ENCODE measurements at places on chromosomes 6 and 20. TPM values are rescaled to one million over a fixed set of nuclear protein-coding genes. Genes with fewer than 3 reads are reported as not detected.

The TNFRSF21 gene
- total RNA-seq: 1.2 TPM

- no peak for DNase-seq
Observed at GRCh38 chr6:142804490-142804889, 140.5 kb downstream of the HIVEP2 start.

DNA sequence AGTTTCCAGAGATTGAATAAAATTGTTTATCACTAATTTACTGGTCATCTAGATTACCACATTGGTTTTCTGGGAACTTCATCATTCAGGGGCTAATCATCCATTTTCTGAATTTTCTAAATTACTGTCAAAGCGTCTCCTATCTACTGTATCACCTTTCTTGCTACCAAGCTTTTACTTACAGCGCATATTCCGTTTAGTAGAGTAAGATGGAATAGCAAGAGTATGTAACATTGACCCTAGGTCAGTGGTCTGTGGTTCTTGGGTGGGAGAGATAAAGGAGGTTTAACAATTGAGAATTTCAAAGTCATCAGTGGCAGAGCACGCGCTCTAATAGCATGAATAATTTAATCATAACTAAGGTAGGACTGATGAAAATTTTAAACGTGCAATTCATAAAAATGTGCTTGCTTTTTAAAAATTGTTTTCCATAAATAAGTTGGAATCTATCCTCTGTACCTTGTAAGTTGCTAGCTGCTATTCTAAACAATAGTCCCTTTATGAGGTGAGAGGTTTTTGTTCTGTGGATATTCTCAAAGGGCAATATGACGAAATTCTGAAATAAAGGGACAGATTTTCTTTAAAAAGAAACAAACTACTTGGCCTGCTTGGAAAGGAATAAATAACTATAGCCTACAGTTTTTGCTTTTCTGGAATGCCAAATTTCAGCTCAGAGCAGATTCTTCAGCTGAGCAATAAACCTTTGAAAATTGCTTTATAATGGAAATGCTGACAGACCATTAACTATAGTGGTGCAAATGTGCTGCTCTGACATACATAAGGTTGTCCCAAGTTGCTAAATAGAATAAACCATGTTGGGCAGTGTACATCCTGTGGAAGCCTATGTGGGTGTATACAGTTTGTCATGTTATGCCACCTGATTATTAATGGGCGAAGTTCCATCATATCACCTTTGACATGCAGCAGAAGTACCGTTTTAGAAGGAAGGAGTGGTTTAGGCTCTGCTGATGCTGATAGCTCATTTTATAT is 84.1 kb downstream of the ZFAND3 start:
- no peak for DNase-seq

The SLX4IP gene
- 8.1 TPM for total RNA-seq

GRCh38 chr6:77143659-77144447 is 319.4 kb downstream of the HTR1B start:
- DNase-seq: no peak

The BEND6 gene
- not detected for total RNA-seq

DNA sequence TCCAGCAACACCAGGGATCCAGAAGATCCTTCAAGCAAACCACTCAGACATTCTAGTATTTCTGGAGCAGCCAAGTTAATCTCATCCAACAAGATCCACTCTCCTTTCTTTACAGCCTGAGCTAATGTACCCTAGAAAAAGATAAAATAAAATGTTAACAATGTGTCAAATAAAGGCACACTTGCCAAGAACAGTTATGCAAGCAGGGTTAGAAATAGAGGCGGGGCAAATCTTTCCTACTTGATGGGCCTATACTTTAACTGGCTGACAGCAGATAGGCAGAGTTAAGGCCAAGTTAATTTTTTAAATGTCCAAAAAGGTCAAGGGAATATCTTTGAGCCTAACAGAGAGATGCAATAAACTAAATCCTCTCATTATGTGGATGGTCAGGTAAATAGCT is 60.8 kb downstream of the MDN1 start:
- DNase-seq: no peak

DNA sequence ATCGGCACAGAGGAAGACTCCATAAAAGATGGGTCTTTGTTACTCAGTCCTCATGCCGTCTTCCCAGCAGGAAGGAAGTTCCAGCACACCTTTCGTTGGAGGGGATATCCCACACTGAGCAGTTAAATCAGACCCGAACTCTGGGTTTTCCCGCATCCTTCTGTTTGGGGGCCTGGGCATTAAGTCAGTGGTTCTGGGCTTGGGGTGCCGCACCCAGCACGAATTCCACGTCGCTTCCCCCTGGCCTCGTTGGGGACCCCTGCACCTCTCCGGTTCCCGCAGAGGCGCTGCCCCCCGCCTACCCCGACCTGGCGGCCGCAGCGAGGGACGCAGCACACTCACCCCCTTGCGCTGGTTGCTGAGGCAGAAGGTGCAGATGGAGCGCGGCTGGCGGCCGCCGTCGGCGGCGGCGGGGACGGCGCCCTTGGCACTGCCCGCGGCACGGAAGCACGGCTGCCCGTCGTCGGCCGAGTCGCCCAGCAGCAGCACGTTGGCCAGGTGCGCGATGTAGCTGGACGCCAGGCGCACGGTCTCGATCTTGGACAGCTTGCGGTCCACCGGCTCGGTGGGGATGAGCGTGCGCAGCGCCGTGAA is 641 bp downstream of the TCF15 start:
- no peak for DNase-seq

DNA sequence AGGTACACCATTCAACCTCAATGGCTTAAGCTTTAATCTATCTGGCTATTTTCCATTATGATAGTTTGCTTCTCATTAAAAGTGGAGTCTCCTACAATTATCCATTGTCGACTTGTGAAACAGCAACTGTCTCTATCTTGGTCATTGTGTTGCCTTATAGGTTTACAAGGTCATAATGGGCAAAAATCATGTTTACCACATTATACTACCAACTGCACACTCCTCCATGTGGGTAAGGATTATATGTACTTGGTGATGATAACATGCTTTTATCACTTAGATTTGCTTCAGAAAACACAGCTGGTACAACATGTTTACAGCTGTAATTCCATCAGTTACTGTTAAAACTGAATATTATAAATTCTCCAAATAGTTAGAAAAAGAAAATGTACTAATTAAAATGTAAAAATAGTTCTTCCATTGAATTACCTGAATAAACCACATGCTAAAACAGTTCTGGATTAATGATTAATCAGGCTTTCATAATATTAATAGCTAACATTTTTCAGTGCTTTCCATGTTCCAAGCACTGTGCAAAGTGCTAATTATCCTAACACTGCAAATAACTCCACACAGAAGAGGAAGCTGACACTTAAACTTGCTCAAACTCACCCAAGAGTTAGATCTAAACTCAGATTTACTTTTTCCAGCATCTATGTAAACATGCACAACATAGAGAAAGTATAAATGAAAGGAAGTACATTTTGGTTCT is 96.7 kb downstream of the OGFRL1 start:
- no peak for DNase-seq

DNA sequence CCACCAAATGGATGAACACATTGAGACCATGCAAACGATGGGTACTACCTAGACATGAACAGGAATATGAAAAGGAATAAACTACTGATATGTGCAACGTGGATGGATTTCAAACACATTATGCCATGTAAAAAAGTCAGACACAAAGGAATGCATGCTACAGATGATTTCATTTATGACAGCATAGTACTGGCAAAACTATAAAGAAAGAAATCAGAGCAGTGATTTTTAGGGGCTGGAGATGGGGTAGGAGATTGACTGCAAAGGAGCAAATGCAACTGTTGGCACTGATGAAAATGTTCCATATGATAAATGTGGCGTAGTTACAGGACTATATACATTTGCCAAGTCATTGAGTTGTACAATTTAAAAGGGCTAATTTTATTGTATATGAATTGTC is 13.4 kb upstream of the COL12A1 start:
- DNase-seq: no peak

The GNAS-AS1 gene
- 1.5 TPM for total RNA-seq

- DNase-seq: peak; percentile 42
Observed at GRCh38 chr20:37921341-37921929, 18.5 kb downstream of the VSTM2L start.

GRCh38 chr6:4057036-4057435 is 21.9 kb downstream of the FAM217A start:
- no peak for DNase-seq

- DNase-seq: no peak
Observed at GRCh38 chr6:24125980-24126379, at the start of gene NRSN1. NRSN1 (plus strand) TSS chr6:24126215; CDS start chr6:24134328, 8,113 bp downstream.

- no peak for DNase-seq
Observed at GRCh38 chr6:157625764-157626163, 197.3 kb upstream of the SNX9 start.

The ENPP3 gene
- 0.25 TPM for total RNA-seq

The SRMS gene
- total RNA-seq: 0.17 TPM

DNA sequence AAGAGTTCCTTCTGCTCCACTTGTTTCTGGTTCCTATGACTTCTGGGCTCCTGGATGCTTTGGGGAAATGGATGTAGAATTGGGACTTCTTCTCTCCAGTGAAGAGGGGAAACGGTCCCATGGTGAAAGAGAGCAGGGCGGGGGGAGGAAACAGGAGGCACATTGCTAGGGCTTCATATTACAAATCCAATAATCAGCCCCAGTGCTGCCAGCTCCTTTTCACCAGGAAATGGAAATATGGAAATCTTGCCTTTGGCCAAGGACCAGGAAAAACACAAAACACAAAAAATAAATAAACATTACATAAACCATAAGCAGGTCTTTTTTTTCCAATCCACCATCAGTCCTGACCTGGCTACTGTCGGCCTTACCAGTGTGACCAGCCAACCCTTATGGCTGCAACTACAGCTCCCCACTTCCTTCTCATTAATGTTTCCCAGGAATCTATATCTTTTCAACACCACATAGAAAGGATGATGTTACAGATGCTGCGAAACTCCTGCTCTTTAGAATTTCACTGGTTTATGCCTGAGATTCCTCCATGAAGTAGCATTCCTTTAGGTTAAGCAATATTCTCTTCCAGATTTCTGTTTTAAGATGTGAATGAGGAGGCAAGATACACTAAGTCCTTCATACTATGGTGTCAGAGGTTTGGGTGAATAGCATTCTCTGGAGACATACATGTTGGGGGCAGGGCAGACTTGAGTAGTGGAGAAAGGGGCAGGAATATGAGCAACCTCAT is 2.0 kb downstream of the PI3 start:
- no peak for DNase-seq

DNA sequence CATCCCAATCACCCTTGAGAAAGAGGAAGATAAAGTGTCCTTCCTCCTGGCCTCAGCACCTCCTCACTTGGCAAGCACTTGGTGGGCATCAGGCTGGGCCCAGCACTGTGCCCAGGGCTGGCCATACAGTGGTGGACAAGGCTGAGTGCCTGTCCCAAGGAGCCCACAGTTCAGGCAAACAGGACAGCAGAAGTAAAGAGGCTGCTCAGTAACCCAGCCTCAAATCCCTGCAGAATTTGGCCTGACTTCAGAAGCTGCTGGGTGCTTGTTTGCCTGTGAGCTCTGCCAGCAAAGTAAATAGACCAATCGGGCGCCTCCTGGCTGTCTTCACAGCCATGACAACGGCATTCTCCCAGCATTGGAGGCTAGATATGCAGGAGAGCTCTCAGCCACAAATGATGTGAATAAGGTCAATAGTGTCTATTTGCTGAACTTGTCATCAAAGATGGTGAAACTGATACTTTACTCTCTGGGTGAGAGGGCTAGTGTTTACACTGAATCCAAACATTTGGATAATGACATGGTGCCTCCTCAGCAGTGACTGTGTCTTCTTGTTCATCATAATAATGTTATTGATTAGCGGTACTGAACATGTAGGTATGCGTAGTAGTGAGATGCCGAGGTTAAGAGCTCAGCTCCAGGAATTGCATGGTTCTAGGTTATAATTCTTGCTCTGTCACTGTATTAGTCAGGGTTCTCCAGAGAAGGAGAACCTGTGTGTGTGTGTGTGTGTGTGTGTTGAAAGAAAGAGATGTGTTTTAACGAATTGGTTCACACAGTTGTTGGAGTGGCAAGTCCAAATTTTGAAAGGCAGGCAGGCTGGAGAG is 36.9 kb upstream of the FANCE start:
- peak; percentile 32 for DNase-seq

The RIN2 gene
- 0.32 TPM for total RNA-seq

The SAPCD1 gene
- 11.1 TPM for total RNA-seq

The TRIM10 gene
- total RNA-seq: not detected

The RIPPLY2 gene
- not detected for total RNA-seq

DNA sequence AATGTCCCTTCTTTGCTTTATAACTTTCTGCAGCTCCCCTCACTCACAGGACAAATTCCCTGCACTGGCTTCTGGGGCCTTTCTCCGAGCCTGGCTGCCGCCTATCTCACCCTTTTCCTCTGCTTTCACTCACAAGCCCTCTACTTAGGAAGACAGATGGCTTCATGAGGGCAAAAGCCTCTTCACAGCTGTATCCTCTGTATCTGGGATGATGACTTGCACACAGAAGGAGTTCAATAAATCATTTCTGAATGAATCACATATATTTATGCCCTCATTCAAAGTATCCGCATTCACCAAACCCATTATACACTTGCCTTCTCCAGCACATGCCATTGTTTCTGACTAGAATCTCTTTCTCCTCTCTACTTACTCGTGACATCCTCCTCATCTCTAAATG is 159.0 kb upstream of the RIPOR2 start:
- DNase-seq: no peak

All from B cell (primary cell).